ENCODE measurements at places on chromosomes 16 and 17.

DNA sequence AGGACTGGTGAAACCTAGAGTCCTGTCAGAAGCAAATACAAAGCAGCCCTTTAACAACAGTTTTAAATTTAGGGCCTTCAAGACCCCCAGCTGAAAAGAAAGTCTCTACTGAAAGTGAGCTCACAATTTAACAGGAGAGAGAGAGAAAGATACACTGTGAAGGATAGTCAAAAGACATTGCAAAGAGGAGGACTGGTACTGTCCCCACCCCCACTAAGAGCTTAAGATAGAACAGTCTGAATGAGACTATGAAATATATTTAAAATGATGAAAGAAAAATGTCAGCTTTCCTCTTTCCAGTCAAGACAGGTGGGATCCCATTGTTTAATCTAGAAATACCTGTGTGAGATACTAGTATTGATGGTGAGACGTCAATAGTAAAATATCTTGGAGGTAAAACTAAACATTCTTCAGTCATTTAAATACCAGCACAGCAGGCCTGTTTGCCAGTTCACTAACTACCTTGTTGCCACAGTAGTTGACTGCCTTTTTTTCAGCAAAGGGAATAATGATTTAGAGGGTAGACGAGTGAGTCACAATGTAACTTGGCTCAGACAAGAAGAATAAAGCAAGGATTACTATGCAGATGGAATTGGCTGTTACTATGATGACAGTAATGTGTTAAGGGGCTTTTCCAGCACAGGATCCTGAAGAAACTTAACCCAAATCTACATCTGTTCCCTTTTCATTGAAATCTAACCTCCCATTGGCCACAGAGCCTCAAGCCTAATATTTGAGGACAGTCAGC, 47.2 kb upstream of the RASL10B start:
- no peak for DNase-seq

DNA sequence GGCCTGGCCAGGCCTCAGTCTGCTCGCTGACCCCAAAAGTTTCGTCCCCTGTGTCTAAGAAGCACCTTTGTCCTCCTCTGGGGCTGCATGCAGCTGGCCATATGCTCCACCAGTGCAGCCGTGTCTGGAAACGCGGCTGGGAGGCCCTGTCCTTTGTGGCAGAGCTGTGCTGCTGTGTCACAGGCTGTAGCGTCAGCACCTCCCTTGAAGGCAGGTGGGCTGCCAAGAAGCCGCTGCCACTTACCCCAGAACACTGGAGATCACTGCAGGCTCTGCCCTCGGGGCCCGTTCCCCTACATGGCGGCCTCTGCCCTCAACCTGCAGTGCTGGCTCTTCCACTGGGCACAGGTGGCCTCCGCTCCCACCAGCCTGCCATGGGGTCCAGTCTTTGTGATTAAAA, 15.7 kb upstream of the MC1R start:
- DNase-seq = no peak

- no peak for DNase-seq
These were observed 3.0 kb upstream of the ITGAX start for GRCh38 chr16:31351942-31352325.

DNA sequence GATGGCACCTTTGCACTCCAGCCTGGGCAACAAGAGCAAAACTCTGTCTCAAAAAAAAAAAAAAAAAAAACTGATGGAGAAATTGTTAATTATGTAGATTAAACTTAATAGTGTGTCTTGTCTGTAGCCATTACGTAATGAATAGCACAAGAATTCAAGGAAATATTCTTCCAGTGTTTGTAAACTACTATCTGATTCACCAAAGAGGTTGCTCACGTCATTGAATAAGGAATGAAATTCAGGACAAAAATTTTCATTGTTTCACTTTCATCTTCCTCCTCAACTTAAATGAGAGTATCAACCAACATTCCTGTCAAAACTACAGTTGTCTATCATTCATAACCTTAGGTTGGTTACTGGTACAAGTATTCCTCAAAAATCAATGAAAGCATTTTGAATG, 30.7 kb upstream of the MYO18A start:
- DNase-seq = no peak

GRCh38 chr17:74292495-74292894, 18.5 kb downstream of the DNAI2 start:
- no peak for DNase-seq

- no peak for DNase-seq
These were observed 217.4 kb upstream of the PSMD7 start for GRCh38 chr16:74079232-74079586.

DNA sequence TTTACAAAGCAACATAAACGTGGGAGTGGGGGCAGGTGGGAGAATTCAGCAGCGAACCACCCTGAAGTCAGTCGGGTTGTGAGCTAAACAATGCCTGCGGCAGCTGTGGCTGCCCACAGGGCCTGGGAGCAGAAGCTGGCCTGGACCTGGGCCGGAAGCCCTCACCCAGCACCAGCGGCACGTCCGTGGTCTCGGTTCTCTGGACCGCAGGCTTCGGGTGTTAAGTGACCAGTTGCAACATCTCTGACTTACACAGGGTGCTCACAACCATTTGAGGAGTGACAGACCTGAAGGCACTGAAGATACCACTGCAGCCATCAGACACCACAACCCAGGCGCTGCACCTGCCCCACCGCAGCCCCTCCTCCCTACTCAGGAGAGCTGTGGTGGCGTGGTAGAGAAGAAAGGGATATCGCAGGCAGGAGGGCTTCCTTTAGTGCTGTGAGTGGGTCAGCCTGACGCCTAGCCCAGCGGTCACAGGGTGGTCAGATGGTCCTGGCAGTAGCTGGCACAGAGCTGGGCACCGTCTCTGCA, 33.8 kb downstream of the CBFA2T3 start:
- DNase-seq = no peak

GRCh38 chr16:10314811-10315210, 71.0 kb upstream of the ATF7IP2 start:
- DNase-seq = no peak

DNA sequence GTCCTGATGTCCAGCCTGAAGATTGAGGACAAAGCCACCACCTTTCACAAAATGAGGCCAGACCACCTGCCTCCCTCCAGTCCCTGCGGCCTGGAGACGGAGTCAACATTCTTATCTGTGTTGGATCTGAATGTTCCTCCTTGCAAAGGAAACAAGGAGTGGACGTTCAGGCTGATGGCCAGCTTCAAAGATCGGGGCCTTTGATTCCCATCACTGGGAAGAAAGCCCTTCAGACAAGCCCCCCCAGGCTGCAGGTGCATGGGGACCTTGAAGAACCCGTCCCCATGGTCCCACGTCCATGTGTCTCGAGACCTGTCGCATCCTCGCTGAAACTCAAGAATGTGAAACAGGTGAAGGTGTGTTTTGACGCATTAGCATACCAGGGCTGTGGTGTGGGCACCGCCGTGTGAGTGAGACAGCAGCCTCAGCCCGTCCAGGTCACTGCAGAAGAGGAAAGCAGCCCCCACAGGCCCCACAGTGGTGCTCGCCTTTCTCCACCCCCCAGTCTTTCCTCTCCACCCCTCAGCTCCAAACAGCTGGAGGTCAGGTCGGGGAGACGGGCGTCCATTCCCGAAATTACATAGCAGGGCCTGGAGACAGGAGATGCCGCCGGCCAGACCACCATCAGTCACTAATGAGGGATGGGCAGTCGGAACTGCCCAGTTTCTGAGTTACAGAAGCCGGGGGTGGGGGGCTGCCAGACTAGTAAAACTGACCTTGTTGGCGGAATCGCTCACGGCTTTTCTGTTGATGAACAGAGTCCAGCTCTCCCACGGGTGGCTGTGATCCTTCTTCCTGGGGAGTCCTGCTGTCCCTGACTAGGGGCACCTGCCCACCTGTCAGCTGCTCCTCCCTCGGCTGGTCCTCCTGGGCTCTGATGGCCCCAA, 877 bp upstream of the CSNK1D start:
- DNase-seq = no peak

DNA sequence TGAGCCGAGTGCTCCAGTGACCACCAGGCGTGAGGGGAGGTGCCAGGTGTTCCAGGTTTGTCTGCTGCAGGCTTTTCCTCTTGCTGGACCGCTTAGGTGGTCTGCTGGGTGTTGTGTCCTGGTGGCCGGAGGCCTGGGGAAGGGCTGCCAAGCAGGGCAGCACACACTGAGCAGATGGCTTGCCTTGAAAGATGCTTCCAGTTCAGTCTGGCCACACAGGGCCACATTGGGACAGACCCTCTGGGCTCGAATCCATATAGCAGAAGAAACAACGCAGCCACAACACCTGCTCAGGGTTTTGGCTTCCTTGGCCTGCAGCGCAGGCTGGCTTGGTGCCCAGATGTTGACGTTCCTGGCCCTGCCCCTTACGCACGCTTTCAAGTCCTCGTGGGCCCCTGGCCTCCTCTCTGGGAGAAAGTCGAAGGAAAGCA, 24.8 kb downstream of the GINS2 start:
- no peak for DNase-seq

DNA sequence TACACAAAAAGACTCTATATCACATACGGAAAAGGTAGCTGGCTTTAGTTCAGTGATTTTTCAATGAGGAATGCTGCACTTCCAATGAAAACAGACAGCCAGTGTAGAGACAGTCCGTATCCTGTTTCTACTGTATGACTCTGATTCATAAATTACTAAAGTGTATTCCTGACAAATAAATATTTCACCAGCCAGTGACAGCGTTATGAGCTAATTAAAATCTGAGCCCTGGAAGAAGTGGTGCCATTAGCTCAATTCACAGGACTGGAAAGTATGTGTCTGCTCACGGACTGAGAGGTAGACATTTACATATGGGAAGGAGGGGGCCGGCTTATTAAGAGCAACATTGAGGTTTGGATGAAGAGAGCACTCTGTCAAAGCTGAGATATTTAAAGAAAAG, 207.9 kb upstream of the RBFOX1 start:
- no peak for DNase-seq

DNA sequence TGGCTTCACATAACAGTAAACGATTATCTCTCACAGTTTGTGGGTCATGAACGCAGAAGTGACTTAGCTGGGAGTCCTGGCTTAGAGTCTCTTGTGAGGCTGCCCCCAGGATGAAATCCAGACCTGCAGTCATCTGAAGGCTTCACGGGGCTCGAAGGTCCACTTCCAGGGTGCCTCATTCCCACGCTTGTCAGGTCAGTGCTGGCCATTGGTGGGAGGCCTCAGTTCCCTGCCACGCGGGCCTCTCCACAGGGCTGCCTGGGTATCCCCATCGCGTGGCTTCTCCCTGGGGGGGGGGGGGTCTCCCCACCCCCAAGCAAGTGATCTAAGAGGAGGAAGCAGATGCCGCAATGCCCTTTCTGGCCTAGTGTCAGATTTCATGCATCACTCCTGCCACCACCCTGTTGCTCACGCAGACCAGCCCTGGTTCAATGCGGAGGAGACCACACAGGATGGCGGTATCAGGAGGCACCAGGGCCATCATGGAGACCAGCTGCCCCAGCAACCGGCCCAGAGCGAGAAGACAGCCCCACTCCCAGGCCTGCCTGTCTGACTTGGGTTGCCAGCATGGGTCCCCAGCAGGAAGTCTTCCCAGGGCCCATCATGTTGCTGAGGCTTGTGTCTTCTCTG, 77.3 kb upstream of the CDH5 start:
- DNase-seq = no peak

- no peak for DNase-seq
These were observed 4.4 kb upstream of the PCTP start for GRCh38 chr17:55746466-55746865.

DNA sequence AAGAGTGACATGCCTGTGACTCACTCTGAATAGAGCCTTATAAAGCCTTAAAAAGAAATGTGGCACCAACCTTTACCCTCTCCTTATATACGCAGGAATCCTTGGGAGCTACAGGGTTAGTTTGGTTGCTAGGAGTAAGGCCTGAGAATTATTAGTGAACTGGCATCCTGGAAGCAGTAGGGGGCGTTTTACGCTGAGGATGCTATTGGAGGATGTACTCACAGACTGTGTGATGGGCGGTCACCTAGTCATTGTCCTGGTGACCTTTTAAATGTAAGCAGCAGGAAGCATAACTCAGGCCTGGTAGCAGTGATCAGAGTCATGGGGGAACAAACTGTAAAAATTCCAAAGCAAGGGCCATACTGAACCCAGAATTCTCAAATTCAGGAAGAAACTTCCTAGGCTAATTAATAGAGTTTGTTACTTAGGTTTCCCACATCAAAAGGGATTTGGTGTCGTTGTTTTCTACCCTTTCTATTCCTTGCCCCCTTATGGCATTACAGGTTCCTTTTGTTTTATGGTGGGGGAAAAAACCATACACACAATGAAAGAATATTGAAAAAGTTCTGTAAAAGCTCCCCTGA, 153.8 kb downstream of the SNX11 start:
- DNase-seq = no peak

- DNase-seq = no peak
These were observed 585.5 kb upstream of the SOX9 start for GRCh38 chr17:71535321-71535720.

- no peak for DNase-seq
These were observed 434.2 kb downstream of the SOX9 start for GRCh38 chr17:72555052-72555451.

DNA sequence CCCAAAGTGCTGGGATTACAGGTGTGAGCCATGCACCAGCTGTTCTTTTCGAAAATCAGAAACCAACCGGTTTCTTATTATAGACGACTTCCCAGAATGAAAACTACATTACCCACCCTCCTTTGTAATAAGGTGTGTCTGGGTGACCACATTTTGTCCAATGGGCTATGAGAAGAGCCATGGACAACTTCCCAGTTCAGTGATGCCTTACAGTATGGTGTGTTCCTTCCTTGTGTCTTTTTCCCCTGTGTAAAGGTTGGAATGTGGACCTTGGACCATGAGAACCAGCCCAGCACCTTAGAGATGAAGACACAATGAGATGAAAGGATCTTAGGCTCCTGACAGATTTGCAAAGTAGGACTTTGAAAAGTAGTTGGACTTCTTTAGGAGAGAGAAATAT, 85.0 kb upstream of the ATF7IP2 start:
- DNase-seq = no peak

GRCh38 chr17:72569148-72569946, 448.5 kb downstream of the SOX9 start:
- DNase-seq = no peak

GRCh38 chr17:1271441-1271840, 1.2 kb downstream of the BHLHA9 start:
- DNase-seq = no peak

DNA sequence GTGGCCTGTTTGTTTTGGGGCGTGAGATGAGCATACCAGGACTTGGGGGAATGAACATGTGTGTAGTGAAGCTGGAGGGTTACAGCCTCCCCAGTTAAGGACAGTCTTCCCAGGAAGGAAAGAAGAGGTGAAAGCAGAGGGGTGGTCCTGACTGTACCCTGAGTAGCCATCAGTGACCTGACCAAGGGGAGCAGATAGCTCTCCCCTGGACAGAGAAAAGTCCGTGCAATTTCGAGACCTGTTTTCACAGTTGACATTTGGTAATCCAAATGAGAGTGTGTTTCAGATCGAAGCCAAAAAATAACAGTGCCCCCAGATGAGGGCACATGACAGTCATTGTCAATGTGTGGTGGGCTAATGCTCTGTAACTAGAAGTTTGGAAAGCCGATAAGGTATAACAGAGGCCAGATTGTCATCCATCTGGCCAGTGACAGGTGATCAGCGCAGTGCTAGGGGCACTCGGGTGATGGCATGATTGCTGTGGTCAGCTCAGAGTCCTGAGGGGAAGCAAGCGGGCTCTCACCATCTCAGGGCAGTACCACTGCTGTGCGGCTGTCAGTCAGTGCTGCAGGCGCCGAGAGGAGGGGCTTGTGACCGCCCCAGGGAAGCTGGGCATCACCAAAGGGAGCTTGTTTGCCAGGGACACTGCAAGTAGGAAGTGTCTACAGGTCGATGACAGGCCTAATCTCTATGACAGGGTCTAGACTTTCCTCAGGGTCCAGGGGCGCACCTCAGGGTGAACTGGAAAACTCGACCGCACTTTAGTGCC, 1.1 kb upstream of the NME2 start:
- DNase-seq = no peak

- DNase-seq = no peak
These were observed 45.9 kb downstream of the SREBF1 start for GRCh38 chr17:17790637-17791464.

- DNase-seq = no peak
These were observed 2.4 kb downstream of the TBX4 start for GRCh38 chr17:61454381-61455323.
